ENCODE measurements at places on chromosomes 1 and 21.
A peak's percentile ranks its signal among the peaks of the same experiment; 100 is the strongest.

DNA sequence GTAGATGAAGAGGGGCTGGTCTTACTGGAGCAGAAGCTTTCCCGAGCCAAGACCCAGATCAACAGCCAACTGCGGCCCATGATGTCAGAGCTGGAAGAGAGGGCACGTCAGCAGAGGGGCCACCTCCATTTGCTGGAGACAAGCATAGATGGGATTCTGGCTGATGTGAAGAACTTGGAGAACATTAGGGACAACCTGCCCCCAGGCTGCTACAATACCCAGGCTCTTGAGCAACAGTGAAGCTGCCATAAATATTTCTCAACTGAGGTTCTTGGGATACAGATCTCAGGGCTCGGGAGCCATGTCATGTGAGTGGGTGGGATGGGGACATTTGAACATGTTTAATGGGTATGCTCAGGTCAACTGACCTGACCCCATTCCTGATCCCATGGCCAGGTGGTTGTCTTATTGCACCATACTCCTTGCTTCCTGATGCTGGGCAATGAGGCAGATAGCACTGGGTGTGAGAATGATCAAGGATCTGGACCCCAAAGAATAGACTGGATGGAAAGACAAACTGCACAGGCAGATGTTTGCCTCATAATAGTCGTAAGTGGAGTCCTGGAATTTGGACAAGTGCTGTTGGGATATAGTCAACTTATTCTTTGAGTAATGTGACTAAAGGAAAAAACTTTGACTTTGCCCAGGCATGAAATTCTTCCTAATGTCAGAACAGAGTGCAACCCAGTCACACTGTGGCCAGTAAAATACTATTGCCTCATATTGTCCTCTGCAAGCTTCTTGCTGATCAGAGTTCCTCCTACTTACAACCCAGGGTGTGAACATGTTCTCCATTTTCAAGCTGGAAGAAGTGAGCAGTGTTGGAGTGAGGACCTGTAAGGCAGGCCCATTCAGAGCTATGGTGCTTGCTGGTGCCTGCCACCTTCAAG, 57.3 kb downstream of the LAMC2 start:
- DNase-seq, result no peak

DNA sequence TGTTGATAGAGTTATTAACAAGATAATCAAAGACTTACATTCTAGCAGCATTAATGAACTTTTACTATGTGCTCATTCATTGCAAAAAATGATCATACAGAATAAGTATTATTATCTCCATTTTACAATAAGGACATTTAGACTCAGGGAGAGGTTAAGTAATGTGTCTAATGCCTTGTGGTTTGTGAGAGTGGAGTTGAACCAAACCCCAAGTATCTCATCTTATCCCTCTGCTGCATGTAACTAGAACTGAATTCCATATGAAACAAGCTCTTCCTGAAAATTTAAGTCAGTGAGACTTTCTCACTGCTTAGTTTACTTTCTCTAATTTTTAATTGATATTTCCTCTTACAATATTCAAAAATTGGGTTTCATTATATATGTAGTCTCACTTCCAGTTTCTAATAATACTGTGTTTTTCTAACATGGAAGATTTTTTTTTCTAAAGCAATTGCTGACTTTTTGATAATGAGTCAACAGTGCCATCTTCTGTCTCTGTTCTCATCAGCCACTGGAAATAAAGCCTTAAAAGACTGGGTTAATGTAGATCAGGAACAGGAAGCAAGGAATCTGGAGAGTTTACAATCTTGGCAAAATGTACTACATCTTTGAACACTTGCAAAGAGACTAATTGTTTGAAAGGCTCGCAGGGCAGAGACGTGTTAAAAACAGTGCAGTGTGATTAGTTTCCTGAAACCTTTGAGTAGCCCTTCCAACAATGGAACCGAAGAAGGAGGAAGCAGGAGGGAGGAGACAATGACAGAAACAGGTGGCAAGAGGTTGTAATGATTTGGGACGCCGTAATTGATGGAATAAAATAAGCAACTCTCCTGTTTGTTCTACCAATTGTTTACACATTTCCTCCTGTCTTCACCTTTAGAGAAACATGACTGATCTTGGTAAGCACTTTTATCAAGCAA, 567.6 kb downstream of the MRPL39 start:
- DNase-seq, result no peak

GRCh38 chr1:43007377-43008114, 48.9 kb upstream of the SLC2A1 start:
- DNase-seq, result no peak

DNA sequence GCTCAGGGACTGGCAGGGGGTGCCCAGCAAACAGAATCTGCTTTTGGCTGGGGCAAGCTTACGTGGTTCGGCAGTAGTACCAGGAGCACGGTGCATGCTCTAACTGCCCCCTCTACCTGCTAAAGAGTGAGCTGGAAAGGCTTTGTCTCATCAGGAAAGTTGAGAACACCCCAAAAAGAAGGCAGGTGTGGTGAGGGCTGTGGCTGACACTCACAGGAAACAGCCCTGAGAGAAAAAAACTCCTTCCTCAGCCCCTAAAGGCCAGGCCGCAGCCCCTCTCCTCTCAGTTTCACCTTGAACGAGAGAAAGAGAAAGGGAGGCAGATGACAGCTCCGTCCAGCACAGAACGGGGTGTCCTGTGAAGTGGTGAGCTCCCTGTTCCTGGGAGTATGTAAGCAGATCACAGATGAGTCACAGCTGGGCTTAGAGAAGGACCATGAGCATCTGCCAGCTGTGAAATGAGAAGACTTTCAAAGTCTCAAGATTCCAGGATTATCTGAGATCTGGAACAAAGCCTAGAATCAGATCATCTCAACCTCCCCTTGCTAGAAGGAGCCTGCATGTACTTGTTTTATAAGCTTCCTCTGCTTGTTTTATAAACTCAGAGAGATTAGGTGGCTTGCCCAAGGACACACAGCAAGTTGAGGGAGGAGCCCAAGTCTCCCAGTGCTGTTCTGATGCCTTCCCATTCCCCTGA, 13.4 kb downstream of the LAPTM5 start:
- DNase-seq, result peak; percentile 45

- DNase-seq, result peak; percentile 31
Measured at GRCh38 chr1:12587981-12588640, 29.9 kb downstream of the DHRS3 start.

GRCh38 chr1:55815745-55816455, 600.7 kb upstream of the USP24 start:
- DNase-seq, result no peak

- DNase-seq, result no peak
Measured at GRCh38 chr1:238465449-238465848, 574.7 kb upstream of the ZP4 start.

DNA sequence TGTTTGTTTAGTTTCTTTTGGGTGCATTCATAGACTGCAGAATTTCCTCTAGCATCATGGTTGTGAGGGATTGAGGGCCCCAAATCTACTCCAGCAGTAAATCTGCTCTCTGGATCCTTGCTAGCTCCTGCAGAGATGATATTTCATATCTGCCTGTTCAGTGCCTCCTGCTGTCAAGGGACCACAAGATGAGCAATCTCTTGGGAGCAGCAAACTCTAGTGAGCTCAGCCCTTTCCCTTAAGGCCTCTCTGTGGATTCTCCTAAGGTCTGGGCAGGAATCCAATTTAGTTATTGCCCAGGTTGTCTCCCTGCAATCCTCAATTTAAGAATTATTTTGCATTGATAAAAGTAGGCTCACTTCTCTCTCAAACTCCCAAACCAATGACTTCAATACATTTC, 76.9 kb downstream of the RGS18 start:
- no peak for DNase-seq

All from CD4-positive, alpha-beta T cell treated with Interleukin-17A for 4 hours (primary cell).